Stimulated activated CD4-positive, alpha-beta T cell treated with anti-CD3 and anti-CD28 coated beads, Interleukin-1b, Interleukin-23, amount 100 ng/mL, for 24 hours (primary cell): ENCODE measurements at places on chromosomes 4 and X.

GRCh38 chrX:23514082-23514481 is 153.2 kb upstream of the PRDX4 start:
- DNase-seq: no peak

- DNase-seq: no peak
Observed at GRCh38 chr4:73019462-73020047, 50.0 kb downstream of the COX18 start.

DNA sequence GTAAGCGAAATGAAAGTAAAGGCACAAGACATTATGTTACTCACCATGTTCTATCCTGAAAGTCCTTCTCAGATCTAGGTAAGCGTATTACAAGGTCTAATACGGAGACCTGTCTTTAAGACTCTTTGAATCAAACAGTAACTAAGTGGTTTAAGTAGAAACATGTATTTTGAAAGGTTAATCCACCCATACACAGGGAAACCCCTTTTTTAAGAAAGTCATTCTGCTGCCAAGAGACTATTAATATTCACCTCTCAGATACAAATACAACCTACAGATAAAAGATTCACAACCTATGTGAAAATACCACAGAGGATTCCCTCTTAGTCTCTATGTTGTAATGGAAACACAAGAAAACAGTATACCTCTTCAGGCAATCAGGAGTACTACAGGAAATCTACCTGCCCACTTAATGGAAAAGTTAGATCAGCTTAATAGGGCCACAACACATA is 63.2 kb upstream of the TNIP3 start:
- no peak for DNase-seq

DNA sequence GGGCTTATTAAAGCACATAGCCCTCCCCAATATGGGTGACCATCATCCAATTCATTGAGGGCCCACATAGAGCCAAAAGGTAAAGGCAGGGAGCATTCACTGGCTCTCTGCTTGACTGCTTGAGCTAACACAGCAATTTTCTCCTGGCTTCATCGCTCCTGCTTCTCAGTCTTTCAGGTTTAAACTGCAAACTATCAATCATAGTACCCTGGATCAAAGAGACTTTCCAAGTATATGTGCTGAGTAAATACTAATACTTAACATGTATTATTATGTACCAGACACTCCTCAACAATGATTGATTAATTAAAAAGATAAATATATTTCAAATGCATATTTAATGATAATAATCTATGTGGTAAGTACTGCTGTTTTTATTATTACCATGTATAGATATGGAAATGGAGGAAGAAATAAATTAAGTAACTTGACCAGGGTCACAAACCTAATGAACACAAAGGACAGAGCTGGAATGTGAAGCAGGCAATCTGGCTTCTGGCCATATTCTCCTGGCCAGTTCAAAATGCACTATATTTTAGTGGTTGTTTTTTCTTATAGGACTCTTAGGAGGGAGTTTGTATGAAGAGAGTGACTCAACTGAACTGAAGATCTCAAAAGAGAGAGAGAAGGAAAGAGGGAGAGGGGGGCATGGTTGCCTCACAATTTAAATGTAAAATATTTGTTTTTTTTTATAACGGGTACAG is 1197.3 kb downstream of the TECRL start:
- DNase-seq: no peak

DNA sequence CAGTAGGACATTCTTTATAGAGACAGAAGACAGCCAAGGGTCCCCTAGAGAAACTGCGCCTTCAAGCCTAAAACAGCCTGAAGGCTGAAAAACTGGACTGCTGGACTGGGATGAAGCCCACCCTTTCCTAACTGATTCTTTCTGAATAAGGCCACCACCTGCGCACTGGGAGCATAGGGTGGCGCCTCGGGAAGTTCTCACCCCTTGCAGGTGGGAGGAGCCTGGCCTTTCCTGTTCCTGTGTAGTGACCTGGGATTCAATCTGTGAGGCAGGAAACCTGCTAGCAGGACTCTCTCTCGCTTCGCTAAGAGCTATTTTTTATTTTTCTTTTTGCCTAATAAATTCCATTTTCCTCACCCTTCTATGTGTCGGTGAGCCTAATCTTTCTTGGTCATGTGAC is 61.8 kb upstream of the KLHL13 start:
- no peak for DNase-seq

DNA sequence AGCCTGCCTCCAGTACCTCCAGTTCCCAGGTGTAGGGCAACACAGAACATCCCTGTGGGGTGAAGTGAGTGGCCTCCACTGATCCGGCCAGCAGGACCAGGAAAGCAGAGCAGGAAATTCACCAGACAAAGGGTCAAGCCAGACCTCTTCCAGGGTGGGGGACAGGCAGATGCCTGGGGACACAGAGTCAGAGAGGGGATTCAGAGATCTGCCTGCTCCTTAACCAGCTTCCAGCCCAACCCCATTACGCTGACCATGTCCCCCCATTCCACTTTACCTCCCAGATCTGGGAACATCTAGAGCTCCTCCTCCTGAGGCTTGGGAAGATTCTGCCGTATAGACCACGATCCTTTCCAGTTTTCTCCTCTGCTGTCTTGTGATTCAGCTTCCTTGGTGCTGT is 72.9 kb upstream of the MTM1 start:
- no peak for DNase-seq
